ENCODE measurements at places on chromosomes 1 and 21.

DNA sequence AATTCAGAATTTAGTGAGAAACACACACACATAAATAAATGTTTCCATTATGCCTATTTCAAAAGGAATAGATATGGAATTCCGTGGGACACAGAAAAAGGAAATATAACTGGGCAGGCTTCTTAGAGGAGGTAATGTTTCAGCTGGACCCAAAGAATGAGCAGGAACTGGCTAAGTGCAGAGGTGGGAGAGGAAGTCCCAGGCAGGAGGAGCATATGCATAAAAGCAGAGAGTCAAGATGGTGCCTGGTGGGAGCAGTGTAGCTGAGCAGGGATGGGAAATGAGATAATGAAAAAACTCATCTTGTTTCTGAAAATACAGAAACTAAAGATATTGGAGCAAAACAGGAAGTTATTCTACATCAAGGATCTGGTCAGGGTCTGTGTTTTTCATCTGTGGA lies 115.2 kb upstream of the MAGI3 start:
- DNase-seq, result no peak

DNA sequence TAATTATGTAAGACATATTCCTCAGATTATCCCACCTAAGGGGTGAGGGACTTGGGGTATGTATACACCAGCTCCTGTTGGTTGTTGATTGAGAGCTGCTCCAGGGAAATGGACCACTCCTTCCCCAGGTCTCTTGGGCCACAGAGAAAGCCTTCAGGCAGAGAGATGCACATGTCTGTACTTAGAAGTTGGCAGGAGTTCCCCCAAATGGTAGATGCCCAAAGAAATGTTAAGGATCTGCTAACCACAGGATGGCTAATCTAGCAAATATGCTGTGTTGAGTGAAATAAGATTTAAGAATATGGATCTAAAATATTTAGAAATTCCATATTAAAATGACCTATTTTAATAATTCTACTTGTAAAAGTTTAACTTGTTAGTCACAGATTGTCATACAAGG lies 100.8 kb upstream of the DNAH14 start:
- no peak for DNase-seq

DNA sequence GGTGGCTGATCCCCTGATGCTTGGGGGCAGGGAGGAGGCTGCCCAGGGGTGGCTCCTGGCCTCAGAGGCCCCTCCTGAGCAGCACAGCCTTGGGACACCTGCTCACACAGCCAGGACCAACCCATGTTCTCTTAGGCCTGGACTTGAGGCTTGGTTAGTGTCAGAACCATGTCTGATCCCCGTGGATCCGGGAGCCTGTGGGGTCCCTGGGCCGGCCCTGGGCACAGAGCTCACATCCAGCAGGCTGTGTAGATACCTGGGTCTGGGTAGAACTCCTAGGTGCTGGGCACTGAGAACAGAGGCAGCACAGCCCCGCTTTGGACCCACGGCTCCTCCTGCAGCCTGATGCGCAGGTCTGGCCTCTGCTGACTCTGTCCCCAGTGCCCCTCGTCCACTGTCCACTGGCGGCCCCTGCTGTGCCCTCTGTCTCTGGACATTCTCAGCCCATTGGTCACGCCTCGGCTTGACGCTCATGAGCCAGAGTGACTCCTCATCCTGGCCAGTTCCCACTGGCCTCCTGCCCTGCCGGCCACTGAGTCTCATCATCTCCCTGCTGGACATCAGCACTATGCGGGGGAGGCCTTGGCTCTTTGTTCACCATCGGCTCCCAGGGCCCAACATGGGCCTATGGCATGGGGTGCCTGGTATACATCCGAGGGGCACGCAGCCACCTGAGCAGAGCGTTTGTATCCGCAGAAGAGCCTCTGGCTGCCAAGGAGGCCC lies 70.2 kb downstream of the TRIM11 start:
- DNase-seq, result no peak

- DNase-seq, result no peak
Observed at GRCh38 chr1:103496014-103496635, 29.4 kb upstream of the RNPC3 start.

DNA sequence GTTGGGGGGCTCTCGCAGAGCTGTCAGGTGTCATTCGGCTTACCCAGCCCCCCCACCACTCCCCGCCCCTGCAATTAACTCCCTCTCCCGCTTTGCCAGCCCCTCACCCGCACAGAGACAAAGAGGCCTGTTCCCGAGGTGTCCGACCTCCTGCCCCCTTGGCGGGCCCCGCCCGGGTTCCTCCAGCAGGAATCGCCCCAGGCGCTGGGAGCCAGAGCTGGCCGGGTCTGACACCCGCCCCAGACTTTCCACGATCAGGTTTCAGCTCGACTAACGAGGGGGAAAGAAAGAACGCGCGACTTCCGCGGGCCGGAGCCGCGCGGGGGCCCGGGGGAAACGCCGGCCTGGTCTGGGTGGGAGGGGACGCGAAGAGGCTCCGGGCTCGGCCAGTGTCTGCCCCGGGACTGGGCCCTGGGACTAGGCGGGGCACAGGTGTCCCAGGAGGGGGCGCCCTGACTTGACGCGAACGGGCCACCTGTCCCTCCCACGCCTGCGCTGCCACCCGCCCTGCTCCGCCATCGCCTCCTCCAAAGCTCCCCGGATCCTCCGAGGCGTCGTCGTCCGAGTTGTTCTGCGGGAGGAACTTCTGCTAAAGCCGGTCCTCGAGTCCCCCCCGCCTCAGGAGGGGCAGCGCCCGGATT lies 36.4 kb upstream of the HHAT start:
- DNase-seq, result no peak

DNA sequence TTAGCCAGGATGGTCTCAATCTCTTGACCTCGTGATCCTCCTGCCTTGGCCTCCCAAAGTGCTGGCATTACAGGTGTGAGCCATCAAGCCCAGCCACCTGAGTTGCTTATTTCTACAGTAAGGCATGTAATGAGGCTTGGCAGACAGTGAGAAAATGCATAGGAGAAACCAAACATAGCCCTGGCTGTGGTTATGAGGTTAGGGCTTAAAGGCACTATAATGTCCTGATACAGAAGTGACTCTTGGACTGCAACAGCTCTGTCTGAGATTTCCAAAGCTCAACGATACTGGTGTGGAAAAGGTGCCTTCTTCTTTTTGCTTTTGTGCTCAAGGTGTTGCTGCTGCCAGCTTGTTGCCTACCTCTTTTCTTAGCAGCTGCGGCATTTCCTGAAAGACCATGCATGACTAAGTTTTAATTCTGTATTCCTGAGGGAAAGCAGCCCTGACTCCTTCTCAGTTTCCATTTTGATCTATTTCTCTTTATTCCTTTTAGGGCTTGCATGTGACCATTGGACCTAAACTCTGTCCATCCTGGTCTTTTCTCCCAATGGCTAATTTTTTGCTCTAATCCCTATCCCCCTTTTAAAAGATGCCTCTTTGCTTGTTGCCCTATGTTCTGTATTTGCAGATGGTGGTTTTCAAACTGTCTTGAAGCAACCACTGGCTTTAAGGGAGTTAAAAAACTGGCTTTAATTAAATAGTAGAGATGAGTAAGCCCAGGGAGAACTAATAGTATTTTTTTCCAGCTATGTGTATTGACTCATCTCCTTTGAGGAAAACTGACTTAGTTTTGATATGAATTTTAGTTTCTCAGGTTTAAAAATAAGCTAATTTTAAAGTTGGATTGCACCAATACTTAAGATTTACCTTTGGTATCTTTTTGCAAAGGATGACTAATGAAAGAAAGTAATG lies 70.3 kb downstream of the KIF1B start:
- no peak for DNase-seq

GRCh38 chr1:231919886-231920285 lies 293.3 kb downstream of the DISC1 start:
- no peak for DNase-seq

Measured in activated CD4-positive, CD25-positive, alpha-beta regulatory T cell treated with anti-CD3 and anti-CD28 coated beads, Interleukin-2, amount 50 U/mL, for 16 hours (primary cell).